Kidney tubule cell (primary cell): ENCODE measurements at places on chromosomes 5 and 9.

DNA sequence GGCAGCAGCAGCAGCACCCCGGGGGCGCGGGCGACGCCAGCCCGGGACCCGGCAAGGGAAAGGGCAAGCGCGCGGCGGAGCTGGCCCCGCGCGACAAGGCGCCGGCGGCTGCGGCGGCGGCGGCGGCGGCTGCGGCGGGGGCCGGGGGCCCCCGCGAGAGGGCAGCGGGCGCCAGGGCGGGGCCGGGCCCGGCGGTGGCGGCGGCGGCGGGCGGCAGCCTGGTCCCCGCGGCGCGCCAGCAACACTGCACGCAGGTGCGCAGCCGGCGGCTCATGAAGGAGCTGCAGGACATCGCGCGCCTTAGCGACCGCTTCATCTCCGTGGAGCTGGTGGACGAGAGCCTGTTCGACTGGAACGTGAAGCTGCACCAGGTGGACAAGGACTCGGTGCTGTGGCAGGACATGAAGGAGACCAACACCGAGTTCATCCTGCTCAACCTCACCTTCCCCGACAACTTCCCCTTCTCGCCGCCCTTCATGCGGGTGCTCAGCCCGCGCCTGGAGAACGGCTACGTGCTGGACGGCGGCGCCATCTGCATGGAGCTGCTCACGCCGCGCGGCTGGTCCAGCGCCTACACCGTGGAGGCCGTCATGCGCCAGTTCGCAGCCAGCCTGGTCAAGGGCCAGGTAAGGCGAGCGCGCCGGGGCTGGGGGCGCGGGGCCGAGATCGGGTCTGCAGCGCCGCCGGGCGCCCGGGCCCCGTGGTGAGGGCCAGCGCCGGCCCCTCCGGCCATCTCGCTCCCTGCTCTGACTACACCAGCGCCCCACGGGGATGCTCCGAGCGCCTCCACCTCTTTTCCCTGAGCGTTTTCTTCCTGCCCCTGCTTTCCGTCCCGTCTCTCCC lies at the start of gene UBE2QL1:
TSS of gene UBE2QL1 (plus strand) at position 238 of the 843 bp plus-strand sequence. CDS start at position 273, 35 bp downstream.
- DNase-seq: peak; percentile 21

- DNase-seq: peak; percentile 23
Observed at GRCh38 chr9:127444921-127445850, 6.0 kb downstream of the RPL12 start.

- DNase-seq: no peak
Observed at GRCh38 chr5:3839151-3839550, 243.5 kb downstream of the IRX1 start.

- no peak for DNase-seq
Observed at GRCh38 chr9:72038408-72038807, 22.0 kb downstream of the C9orf57 start.

- no peak for DNase-seq
Observed at GRCh38 chr9:110579862-110580219, 300 bp upstream of the SVEP1 start.

- peak; percentile 94 for DNase-seq
Observed at GRCh38 chr5:78527054-78527859, 121.3 kb downstream of the LHFPL2 start.

DNA sequence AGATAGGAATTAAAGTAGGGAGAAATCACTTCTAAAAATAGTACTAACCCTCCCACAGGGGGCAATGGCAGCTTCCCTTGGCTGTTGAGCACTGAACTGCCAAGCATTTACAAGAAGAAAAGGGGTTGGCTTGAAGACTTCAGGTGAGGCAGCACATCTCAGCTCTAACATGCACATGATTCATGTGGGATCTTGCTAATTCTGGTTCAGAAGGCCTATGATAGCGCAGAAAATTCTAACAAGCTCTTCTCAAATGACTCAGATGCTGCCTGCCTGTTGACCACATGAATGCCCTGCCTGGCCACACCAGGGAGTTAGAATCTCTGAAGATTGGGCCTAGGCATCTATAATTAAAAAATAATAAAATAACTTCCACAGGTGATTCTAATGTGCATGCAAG lies 22.6 kb downstream of the CD180 start:
- DNase-seq: peak; percentile 61

GRCh38 chr9:109512170-109512756 lies 14.2 kb upstream of the PTPN3 start:
- peak; percentile 10 for DNase-seq

GRCh38 chr9:20636888-20637440 lies 14.7 kb upstream of the MLLT3 start:
- DNase-seq: no peak

GRCh38 chr5:56105511-56106291 lies 110.9 kb upstream of the IL6ST start:
- no peak for DNase-seq

DNA sequence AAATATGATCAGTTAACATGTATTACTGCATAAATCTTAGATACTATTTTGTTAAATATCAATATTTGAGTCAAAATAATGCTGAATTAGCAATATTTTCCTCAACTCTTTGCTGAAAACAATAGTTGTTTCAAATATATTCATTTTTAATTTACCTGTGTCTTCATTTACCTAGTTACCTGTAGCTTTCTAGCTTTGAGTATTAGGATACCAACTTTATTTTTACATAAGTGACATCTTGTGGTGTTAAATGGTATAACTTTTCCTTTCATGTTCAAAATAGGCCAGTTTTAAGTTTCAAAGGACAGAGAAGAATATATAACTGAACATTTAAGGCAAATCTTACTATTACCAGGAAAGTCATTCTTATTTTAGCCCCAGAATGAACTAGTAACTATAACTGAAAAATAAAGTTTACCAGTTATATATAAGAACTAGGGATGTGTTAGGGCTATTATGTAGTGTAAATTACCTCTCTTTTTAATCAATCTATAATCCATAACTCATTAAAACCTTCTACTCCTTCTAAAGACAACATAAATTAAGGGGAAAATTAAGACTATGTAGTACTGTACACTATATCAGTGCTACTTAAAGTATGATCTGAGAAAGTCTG lies 25.3 kb downstream of the AP3B1 start:
- DNase-seq: peak; percentile 30

- DNase-seq: peak; percentile 98
Observed at GRCh38 chr9:106916466-106917235, 53.7 kb downstream of the ZNF462 start.

- DNase-seq: no peak
Observed at GRCh38 chr9:82424599-82425120, 436.1 kb downstream of the SPATA31D1 start.

- DNase-seq: peak; percentile 97
Observed at GRCh38 chr5:61313960-61314681, 17.9 kb upstream of the ZSWIM6 start.

DNA sequence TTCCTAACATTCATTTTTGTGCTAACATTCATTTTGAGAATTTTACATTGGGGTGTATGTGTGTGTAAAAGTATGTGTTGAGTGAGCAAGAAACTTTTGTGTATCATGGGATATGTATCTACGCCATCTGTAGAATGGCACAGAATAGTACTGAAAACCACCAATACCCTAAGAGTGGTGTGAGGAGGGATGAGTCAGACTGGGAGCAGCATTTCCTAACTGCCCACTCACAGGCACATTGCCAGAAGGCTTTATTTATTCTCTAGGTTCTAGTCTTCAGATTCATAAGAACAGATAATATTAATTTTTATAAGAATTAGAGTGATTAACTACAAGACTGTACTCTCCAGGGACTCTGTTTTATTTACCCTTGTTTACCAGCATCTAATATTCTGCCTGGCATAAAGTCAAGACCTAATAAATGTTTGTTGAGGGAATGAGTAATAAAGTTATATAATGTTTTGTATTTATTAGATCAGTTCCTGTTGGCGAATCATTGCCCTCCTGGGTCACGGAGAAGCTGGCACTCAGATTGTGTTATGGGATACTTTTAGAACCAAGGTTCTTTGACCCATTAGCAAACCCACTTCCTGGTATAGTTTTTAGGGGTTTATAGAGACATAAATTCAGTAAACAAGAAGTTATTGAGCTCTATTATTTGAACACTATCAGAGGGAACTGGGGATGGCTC lies 159.1 kb upstream of the PPP2R2B start:
- DNase-seq: peak; percentile 79

DNA sequence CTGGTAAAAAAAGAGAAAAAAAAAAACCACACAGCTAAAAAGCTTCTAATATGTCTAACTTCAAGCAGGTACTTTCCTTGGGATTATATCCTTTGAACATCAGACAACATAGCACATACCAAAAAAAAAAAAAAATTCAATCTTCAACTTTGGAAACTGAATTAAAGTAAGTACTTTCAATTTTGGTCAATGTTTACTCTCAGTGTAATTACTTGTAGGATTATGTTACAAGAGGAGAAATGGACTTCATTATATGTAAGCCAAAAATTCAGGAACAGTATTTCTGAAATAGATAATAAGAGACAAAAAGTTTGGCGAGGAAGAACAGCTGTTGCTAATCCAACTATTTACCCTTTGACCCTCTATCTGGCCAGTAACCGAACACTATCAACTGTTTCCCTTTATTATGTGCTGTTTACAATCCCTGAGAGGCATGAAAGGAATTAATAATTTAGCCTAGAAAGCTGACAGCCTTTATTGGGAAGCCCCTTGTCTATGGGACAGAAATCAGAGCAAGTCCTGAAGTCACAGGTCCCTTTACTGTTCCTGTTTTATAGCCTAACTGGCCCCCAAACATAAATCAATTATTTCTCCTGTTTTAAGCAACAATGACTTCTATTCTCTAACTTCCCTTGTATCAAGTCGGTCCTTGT lies 46.6 kb downstream of the NR6A1 start:
- no peak for DNase-seq

- no peak for DNase-seq
Observed at GRCh38 chr9:86201474-86202337, 57.8 kb downstream of the C9orf153 start.

- no peak for DNase-seq
Observed at GRCh38 chr5:61307611-61308010, 24.4 kb upstream of the ZSWIM6 start.
